CD4-positive, alpha-beta T cell treated with Interleukin-12 subunit alpha and Interleukin-12 subunit beta, for 1 hour (primary cell): ENCODE measurements at places on chromosomes 16 and 17.

- no peak for DNase-seq
Measured at GRCh38 chr17:79420318-79421243, 190.3 kb downstream of the RBFOX3 start.

DNA sequence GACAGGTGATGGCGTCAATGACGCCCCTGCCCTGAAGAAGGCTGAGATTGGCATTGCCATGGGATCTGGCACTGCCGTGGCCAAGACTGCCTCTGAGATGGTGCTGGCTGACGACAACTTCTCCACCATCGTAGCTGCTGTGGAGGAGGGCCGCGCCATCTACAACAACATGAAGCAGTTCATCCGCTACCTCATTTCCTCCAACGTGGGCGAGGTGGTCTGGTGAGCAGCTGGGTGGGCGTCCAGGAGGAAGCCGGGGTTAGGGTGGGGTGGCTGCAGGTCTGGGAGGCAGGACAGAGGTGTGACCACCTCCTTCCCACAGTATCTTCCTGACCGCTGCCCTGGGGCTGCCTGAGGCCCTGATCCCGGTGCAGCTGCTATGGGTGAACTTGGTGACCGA is 23.2 kb downstream of the RABEP2 start:
- no peak for DNase-seq

DNA sequence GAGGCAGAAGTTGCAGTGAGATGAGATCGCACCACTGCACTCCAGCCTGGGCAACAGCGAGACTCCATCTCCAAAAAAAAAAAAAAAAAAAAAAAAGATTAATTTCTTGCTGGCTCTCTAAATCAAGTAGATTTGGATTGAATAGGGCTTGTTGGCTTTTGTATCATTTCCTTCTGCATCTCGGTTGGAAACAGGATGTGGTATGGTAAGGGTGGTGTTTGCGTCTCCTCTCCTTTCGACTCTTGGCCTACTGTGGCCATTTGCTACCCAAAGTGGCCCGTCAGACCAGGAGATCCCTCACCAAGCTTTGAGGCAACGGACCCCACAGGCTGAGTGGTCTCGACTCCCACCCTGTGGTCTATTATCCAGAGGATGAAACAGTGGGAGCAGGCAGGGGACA is 168.0 kb upstream of the IRX3 start:
- no peak for DNase-seq

- peak; percentile 81 for DNase-seq
Measured at GRCh38 chr17:7479213-7480088, at the start of gene ZBTB4. Gene ZBTB4 (minus strand): TSS chr17:7479631. CDS start chr17:7466801, 12,830 bp downstream.

- no peak for DNase-seq
Measured at GRCh38 chr16:78903237-78903636, 697.3 kb downstream of the MAF start.

DNA sequence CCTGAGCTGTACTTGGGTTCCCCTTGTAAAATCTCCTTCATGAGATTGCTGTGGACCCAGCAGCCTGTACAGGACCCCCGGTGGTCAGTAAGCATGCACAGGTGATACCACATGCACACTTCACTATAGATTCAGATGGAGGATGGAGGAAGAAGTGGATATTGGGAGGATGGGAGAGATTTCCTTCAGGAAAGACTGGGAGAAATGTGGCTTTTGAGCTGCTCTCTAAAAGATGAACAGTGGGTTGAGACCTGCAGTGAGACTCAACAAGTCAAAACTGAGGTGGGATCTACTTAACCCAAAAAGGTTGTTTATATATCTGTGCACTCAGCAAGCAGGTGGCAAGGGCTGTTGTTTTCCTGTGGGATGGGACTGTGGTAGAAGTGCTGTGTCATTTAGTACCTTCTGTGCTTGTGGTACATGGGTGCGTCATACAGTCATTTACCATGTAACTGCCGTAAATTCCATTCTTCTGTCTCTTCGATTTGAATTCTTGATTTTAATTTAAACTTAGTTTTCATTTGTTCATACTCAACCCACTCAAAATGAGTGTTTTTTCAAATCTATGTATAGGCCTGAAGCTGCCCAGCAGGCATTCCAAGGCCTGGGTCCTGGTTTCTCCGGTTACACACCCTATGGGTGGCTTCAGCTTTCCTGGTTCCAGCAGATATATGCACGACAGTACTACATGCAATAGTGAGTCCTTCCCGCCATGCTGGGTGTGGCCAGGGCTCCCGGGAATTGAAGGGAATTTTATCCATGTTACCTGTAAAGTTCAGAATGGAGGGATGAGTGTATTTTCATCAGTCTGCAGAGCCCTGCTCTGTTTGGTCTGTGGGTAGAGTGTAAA is 6.9 kb downstream of the HERPUD1 start:
- DNase-seq, result peak; percentile 47

DNA sequence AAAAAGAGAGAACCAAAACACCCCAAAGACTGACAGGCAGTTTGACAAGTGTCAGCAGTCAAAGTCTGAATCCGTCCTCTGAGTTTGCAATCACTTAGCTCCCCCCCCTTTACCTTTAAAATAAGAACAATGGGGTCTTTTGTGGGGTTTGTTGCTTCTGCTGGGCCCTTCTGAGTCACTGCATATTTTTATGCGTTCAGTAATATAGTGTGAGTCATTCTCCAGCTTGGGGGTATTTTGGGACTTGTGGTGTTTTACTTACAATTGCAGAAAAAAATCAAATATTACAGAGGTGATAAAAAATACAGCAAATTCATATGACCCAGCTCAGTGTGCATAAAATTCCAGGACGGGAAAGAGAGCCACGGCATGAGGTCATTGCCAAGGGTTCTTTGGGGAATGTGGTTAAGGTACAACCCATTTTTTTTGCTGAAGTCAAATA is 120.1 kb downstream of the CYLD start:
- no peak for DNase-seq

GRCh38 chr17:67025216-67025792 is 19.1 kb upstream of the CACNG1 start:
- DNase-seq, result no peak

DNA sequence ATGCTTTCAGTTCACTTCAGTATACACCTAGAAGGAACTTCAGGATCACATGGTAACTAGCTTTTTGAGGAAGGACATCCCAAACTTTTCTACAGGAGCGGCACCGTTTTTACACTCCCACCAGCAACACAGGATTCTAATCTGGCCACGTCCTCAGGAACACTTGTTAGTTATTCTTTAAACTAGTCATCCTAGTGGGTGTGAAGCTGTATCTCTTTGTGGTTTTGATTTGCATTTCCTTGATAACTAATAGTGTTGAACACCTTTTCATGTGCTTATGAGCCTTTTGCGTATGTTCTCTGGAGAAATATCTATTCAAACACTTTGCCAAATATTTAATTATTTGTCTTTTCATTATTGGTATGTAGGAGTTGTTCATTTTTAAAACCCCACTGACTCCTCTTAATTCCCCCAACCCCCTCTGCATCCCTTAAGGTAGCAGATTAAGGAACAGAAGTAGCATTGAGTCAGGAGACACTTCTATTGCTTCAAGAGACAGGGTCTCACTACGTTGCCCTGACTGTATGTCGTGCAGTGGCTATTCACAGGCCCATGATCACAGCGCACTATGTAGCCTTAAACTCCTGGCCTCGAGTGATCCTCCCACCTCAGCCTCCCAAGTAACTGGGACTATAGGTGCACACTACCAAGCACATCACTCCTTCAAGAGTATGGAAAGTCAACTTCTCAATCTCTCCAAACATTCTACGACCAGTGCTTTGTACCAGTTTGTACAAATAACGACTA is 25.4 kb downstream of the YWHAE start:
- DNase-seq, result peak; percentile 33

- DNase-seq, result no peak
Measured at GRCh38 chr16:15739950-15740349, 89.9 kb downstream of the NDE1 start.

- no peak for DNase-seq
Measured at GRCh38 chr16:22402191-22402590, 27.8 kb upstream of the CDR2 start.
